ENCODE measurements at places on chromosomes 12 and 14.

DNA sequence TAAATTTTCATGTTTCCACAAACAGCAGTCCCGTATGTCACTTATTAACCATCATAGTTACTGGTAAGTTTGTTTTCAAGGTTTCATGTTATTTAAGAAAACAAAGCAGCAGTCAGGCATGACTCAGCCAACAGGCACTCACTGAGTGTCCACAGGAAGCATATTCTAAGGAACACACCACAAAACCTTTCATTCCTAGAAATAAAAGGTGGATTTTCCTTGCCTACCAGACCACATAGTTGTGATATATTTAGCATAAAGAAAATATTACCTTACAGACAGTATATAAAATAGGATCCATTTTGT lies 143.3 kb upstream of the AVPR1A start:
- no peak overlapping the region for H3K4me3 ChIP-seq
- DNase-seq: no peak
- H3K36me3 ChIP-seq: no peaks in the 10 kb centered on the region
- no peaks in the 10 kb centered on the region for H3K4me1 ChIP-seq
- H3K27ac ChIP-seq: no peak overlapping the region

DNA sequence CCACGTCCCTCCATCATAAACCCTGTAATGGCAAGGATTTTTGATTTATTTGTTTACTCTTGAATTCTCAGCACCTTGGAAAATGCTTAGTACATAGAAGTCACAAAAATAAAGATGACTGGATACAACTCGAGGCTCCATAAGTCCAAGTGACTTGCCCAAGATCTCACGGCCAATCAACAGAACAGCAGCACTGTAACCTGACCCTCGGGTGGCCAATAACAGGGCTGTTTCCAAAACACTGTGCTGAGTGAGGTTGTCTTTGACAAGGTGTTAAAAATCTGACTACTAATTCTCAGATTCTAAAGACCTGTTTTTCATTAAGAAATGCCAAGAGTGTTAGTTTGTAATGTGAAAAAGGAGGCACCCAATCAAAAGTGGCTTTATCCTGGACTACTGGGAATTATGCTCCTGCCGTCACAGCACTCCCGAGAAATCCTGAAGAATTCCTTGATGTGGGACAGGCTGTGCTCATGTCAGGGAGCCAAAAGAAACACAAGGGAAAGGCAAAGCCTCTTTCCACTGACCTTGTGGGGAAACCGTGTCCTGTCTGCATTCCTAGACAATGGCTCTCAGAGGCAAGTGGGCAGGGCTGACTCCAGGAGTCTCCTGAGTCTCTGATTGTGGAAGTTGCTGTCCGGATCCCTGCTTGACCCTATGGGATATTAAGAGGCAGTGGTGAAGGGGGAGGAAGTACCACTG lies 204.7 kb upstream of the PELI2 start:
- no peaks in the 10 kb centered on the region for H3K27me3 ChIP-seq
- no peaks in the 10 kb centered on the region for H3K36me3 ChIP-seq
- no peak for DNase-seq
- no peak overlapping the region for H3K4me3 ChIP-seq
- H3K4me1 ChIP-seq: no peaks in the 10 kb centered on the region

- no peaks in the 10 kb centered on the region for H3K36me3 ChIP-seq
- no peak overlapping the region for H3K4me3 ChIP-seq
- no peaks in the 10 kb centered on the region for H3K4me1 ChIP-seq
Measured at GRCh38 chr14:99809859-99810558, 16.8 kb downstream of the EML1 start.

GRCh38 chr14:94312481-94313246 lies 10.5 kb downstream of the SERPINA6 start:
- no peak overlapping the region for H3K4me3 ChIP-seq
- H3K27me3 ChIP-seq: no peaks in the 10 kb centered on the region
- no peak for DNase-seq

DNA sequence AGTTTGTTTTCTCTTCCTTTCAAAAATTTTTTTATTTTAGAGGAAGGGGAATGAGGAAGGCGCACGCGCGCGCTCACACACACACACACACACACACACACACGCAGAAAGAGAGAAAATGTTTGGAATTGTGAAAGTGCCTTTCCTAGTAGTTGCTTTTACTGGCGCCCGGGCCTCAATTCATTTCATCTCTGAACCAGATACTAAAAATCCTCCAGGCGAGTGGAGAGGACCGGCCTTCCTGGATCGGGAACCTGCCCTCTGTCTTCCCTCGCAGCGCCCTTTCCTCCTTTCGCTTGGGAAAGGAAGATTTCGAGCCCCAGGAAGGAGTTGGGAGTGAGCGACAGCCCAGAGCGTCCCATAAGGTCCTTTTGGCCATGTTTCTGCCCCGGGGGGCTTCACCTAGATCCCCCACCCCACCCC lies 7.8 kb upstream of the TBX3 start:
- no peaks in the 10 kb centered on the region for H3K36me3 ChIP-seq
- no peaks in the 10 kb centered on the region for H3K4me1 ChIP-seq
- peak; percentile 42 for DNase-seq
- peaks cover 98% of the 10 kb centered on the region for H3K27me3 ChIP-seq
- no peak overlapping the region for H3K4me3 ChIP-seq
- no peak overlapping the region for H3K27ac ChIP-seq

GRCh38 chr12:53560912-53561589 lies 53.8 kb upstream of the NPFF start:
- H3K4me1 ChIP-seq: no peaks in the 10 kb centered on the region
- no peak overlapping the region for H3K27ac ChIP-seq
- no peak overlapping the region for H3K4me3 ChIP-seq
- DNase-seq: no peak
- H3K36me3 ChIP-seq: no peaks in the 10 kb centered on the region

GRCh38 chr12:102379346-102380162 lies 100.8 kb downstream of the IGF1 start:
- H3K4me1 ChIP-seq: no peaks in the 10 kb centered on the region
- no peaks in the 10 kb centered on the region for H3K36me3 ChIP-seq
- H3K27ac ChIP-seq: no peak overlapping the region
- H3K27me3 ChIP-seq: no peaks in the 10 kb centered on the region
- DNase-seq: no peak

DNA sequence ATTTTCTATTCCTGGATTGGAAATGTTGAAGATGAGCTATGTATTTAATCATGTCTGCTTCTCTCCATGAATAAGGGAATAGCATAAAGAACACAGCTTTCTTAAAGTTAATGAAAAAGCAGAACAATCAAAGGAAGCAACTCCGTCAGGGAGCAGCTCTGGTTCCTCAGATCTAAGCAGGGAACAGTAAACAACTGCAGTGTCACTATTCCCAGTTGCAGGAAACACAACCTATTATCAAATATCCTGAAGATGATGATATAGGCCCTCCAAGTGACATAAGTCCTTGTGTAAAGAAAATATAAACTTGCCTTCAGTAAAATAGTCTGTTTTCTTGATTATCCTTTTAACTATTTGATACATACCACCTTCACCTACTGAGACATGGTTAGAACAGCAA lies 228.1 kb downstream of the KCNC2 start:
- H3K4me1 ChIP-seq: no peaks in the 10 kb centered on the region
- H3K36me3 ChIP-seq: no peaks in the 10 kb centered on the region
- no peak for DNase-seq
- H3K27me3 ChIP-seq: no peaks in the 10 kb centered on the region
- no peak overlapping the region for H3K4me3 ChIP-seq

DNA sequence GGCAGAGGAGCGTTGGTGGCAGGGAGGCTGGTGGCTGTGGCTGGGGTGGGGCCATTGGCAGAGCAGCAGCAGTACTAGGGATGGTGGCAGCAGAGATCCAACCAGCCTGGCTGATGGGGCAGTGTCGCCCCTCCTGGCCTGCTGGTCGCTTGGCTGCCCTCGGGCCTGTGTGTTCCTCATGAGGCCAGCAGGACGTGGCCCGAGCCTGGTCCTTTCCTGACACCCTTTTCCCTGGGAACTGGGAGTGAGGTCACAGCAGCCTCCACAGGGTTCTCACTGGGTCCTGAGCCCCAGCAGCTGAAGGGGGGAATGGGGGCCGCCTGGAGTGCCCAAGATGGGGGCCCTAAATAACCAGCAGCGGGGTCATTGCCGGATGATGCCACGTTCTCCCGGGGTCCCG lies 46.1 kb downstream of the KIF26A start:
- H3K4me3 ChIP-seq: no peak overlapping the region
- H3K27me3 ChIP-seq: no peaks in the 10 kb centered on the region
- H3K27ac ChIP-seq: no peak overlapping the region
- H3K36me3 ChIP-seq: peaks cover 6% of the 10 kb centered on the region
- DNase-seq: peak; percentile 50

All from H9 (cell line).